ENCODE measurements at places on chromosomes 12 and 14.
A peak's percentile ranks its signal among the peaks of the same experiment; 100 is the strongest.

- no peak for DNase-seq
These were observed 34.9 kb downstream of the PALS1 start for GRCh38 chr14:67276131-67276530.

DNA sequence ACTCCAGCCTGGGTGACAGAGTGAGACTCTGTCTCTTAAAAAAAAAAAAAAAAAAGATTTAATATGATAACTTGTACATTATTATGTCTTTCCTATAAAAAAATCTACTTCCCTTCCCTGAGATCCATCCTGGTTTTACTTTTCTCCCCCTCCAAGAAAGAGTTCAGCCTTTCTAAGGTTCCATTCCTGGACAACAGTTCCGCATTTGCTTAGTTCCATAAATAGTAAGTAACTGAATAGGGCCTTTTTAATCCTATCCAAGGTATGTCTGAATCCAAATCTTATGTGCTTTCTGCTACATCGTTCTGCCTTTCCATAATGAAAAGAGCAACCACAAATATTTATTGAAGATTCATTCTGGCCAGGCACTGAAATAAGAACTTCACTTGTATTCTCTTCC, 187.8 kb downstream of the DACT1 start:
- DNase-seq, result no peak

- DNase-seq, result no peak
These were observed 30.6 kb downstream of the CMKLR1 start for GRCh38 chr12:108308395-108309085.

GRCh38 chr12:82363990-82364389, 5.7 kb downstream of the METTL25 start:
- DNase-seq, result no peak

DNA sequence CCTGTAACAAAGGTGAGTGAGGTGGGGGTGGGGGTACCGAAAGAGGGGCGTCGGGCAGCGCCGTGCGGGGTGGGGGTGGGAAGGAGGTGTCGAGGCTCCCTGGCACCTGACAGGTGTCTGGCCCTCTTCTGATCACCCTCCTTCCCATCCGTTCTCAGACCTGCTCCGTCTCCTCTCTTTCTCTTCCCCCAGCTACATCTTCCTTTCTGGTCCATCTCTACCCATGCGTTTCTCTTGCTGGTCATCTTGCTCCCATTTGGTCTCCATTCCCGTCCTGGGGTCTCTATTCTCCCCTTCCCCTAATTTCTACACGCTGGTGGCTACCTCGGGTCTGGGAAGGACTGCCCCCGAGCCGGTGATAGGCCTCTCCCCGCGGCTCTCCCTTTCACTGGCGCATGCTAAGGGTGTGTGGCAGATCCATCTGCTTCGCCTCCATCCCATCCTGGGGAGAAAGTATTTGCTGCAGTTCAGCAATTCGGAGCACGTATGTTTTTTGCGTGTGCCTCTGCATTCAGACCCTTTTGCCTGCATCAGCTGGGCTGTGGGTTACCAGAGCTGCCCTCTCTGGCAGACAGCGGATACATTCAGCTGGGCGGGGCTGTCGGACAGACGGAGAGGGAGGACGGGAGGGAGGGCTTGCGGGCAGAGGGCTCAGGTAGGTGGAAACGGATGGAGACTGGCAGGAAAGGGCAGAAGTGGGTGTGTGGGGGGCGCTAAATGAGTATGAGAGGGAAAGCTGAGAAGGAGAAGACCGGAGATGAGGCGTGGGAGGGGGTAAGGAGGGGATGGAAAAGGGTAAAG, 730 bp downstream of the CLSTN3 start:
- peak; percentile 68 for DNase-seq

DNA sequence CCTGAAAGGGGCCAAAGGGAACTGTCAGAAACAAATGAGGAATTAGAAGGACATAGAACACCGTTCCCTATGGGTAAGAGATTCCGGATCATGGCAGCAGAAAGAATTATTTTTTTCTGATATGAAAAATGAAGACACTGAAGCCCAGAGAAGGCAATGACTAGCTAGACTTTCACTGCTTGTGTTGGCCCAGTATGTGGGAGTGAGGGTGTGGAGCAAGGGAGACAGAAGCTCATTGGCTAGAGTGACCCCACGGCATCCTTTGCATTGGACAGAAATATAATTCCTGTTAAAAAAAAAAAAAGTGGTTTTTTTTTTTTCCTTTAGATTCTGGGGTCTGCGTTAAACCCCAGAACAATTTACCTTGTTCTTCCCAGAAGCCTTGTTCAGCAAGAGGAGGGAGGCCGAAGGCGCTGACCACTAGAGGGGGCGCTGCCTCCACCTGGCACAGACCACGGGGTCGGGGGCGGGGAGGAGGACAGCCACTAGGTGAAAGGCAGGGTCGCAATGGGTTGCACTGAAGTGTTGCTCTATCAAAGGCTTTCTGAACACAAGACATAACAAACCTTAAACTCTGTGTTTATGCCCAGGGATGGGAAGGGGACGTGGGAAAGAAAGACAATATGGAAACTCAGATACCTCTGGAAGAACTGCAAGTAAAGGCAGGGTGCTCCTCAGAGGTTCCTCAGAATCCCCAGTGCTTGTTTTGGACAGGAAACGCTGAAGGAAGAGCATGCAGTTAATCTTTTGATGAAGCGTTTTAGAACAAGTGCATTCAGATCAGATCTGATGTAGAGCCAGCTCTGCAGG, 156.8 kb downstream of the KCNA5 start:
- peak; percentile 73 for DNase-seq

GRCh38 chr12:98883231-98883630, 238.1 kb downstream of the APAF1 start:
- no peak for DNase-seq

DNA sequence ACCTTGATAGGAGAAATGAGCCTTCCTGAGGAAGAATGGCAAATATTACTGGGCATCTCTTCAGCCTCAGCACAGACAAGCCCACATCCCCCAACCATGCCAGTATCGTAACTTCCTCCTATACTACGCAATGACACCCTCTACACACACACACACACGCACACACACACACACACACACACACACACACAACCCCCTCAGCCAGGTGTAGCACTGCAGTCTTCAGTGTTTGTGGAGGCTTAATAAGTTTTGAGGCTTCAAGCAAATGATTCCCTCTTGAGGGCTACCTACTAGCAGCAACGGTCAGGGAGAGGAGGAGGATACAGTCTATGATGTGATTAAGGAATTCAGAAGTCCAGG, 1.6 kb downstream of the DGKA start:
- no peak for DNase-seq

DNA sequence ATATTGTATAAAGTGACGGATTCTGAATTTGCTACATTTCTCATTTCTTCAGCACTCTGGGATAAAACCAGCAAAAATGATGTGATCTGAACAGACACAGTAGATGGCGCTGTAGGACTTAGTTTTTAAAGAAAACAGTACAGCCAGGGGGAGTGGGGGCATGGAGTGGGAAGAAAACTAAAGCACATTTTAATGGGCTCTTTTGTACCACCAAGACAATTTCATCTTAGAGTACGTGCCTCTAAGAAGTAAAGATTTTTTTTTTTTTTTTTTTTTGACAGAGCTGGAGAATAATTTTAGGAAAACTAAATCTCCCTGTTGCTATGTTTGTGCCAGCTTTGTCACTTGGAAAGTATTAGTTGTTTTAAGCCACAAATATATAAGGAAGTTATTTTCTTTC, 124.4 kb downstream of the RAD51B start:
- peak; percentile 56 for DNase-seq

- DNase-seq, result no peak
These were observed 21.8 kb downstream of the ADCY6 start for GRCh38 chr12:48767047-48767446.

DNA sequence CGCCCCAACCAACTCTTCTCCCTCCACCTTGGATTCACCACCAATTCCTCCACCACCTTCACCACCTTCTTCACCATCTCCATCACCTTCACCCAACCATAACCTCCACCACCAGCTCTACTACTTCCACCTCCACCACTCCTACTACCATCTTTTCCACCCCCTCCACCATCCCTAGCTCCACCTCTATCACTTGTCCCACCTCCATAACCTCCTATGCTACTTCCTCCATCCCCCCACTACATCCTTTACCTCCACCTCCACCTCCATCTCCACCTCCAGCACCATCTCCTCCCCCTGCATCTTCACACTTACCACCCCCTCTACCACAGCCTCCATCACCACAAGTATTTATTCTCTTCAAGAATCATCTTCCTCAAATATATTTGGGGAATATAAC, 254.9 kb upstream of the EGLN3 start:
- DNase-seq, result no peak

DNA sequence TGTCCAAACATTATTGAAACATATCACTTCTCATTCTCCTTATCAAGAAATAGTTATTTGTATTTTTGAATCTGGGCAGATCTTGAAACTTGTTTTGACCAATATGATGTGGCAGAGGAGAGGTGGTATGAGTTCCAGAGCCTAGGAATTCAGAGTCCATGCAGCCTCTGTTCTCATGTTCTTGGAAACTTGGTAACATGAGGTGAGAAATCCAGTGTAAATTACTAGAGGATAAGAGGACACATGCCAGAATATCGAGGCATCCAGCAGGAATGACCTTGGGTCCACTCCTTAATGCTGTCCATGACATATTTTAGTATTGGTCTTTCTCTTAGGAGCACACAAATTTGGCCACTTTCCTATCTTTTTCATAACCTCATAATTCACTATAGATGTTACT, 1374.6 kb downstream of the FSCB start:
- DNase-seq, result no peak

DNA sequence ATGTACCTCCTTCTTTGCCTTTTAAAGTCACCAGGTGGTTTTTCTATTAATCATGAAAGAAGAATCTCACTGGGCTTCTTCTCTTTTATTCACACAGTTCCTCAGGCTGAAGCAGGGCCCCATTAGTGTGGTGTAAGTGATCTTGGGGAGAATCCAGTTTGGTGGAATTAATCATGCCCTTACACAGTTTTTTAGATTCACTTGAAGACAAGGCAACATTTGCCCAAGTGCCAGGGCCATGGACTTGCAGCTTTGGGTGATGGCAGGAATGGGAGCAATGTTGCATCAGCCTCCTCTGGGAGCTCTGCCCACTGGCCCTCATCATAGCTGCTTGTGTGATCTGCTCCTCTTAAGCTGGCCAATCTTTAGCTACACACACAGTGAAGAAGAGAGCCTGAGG, 33.8 kb downstream of the KCNK10 start:
- DNase-seq, result no peak

GRCh38 chr12:27517546-27517945, 6.5 kb upstream of the PPFIBP1 start:
- DNase-seq, result no peak

DNA sequence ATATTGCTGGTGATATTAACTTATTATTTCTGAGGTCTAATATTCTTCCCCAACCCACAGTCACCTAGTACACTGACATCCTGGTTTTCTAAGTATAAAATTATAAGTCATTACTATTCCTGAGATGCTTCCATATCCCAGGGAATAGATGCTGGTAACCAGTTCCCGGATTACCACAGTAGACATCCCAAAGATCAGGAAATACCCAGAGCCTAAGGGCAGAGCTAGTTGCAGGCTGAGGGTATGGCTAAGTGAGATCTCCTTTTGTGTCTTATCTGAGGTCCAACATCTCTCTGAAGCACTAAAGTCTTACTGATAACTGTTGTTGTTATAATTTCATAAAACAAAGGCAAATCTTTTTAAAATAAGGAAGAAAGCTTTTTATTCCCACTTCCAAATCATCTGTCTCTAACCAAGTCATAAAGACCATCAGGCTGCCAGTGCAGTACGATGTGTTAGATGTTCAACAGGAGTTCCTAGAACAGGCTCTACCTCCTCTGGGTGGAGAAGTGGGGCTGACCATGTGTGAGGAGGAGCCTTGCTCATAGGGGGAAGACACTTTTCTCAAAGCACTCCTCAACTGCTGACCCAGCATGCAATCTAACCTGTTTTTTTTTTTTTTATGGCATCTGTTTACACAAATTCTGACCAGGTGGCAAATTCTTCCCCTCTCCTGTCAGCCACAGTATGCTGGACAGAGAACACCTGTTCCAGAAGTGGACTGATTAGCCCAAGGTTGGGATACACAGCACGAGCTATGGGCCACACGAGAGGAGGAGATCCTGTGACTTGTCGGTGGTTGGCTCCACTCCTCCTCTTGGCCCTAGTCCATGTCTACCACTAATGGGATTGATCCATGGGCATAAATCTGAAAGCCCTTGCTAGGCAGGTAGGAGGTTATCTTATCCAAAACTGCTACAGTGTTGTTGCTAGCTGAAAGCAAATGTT, 16.1 kb upstream of the GRIP1 start:
- DNase-seq, result no peak

DNA sequence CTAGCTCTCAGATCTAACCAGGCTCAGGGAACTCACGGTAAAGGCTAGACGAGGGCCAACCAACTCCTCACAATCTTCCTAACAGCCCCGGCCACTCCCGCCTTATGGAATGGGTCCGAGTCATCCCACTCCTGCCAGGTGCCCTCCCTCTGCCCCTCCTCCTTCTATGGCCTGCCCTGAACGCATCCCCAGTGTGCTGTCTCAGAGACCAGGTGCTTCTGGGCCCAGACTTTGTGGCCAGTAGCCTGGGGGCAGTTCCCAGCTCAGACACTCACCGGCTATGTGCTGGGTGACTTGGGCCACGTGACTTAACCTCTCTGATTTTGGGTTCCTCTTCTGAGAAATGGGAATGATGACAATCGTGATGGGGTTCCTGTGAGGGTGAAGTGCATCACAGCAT, 22.5 kb downstream of the PAPLN start:
- no peak for DNase-seq

DNA sequence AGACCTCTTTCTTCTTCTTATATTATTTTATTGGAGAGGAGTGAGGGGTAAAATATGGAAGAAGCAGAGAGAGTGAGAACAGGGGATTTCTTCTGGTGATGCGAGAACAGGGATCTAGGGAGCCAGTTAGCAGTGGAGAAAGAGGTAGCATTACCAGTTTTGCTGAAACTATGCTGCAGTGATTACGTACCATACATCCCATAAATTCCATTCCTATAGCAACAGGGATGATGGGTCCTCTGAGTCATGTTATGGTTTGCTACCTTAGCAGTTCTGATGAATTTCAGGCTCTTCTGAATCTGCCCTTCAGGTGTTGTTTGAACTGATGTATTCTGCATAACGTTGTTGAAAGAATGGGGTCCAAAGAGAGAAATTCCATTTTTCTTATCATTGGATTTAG, 625.4 kb upstream of the LRFN5 start:
- DNase-seq, result no peak

DNA sequence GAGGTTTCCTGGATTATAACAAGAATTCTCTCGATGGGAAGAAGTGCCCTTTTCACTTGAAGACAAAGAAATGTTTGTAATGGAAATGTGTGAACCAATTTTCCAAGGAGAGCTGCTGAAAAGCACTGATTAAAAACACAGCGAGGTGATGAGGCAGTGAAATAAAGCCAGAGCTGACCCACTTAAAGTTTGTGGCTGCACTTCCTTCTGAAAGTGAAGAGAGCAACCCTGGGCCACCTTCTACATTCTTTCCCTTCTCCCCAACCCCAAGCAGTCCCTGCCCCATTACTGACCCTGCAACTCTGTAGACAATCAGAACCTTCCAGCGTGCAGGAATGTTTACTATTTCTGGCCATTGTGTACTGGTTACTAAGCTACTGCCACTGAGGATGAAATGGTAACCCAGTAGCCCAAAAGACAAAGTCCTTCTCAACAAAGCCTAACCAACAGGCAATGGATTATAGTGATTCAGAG, 173.9 kb downstream of the TTC7B start:
- DNase-seq, result no peak
